KBM-7 (cell line): ENCODE measurements at places on chromosomes 5 and 9.
A peak's percentile ranks its signal among the peaks of the same experiment; 100 is the strongest.

DNA sequence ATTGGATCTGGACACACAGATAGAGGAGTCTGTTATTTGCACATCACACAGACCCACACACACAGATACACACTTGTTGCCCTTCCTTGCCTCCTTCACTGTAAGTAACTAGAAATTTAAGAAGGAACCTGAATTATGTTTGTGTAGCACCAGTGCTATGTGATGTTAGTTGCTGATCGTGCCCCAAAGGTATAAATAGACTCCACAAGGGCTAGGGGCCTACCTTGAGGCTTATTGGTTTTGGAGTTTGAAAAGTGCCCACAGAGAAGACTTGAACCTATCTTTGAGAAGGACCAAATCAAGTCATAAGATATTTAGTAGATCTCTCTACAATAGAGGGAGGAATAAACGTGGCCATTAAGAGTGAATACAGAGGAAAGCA, 8.8 kb upstream of the TGFBI start:
- DNase-seq: no peak

GRCh38 chr5:1509346-1510085, 14.2 kb downstream of the LPCAT1 start:
- DNase-seq: no peak

DNA sequence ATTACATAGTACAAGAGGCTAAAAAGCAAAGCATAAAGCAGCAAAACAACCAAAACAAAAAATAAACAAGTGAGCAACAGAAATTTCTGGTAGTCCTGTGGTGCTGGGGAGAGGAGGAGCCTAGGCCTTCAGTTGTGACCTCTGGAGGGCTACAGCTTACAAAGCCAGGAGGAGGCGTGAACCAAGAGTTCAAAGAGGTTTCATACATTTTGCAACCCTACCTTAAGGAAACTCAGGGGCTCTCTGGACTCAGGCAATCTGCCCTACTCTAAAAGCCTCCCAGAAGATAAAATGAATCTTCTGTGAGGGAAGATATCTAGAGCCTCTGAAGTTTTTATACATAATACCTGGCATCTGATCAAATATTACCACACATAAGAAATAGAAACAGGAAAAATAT, 187.4 kb downstream of the AGTPBP1 start:
- DNase-seq: no peak

GRCh38 chr9:136964171-136964689, 12.2 kb downstream of the LCN12 start:
- DNase-seq: no peak

- DNase-seq: no peak
Observed at GRCh38 chr5:141864371-141865370, 13.5 kb downstream of the PCDH1 start.

GRCh38 chr5:135609981-135610380, 31.2 kb upstream of the CXCL14 start:
- DNase-seq: no peak

DNA sequence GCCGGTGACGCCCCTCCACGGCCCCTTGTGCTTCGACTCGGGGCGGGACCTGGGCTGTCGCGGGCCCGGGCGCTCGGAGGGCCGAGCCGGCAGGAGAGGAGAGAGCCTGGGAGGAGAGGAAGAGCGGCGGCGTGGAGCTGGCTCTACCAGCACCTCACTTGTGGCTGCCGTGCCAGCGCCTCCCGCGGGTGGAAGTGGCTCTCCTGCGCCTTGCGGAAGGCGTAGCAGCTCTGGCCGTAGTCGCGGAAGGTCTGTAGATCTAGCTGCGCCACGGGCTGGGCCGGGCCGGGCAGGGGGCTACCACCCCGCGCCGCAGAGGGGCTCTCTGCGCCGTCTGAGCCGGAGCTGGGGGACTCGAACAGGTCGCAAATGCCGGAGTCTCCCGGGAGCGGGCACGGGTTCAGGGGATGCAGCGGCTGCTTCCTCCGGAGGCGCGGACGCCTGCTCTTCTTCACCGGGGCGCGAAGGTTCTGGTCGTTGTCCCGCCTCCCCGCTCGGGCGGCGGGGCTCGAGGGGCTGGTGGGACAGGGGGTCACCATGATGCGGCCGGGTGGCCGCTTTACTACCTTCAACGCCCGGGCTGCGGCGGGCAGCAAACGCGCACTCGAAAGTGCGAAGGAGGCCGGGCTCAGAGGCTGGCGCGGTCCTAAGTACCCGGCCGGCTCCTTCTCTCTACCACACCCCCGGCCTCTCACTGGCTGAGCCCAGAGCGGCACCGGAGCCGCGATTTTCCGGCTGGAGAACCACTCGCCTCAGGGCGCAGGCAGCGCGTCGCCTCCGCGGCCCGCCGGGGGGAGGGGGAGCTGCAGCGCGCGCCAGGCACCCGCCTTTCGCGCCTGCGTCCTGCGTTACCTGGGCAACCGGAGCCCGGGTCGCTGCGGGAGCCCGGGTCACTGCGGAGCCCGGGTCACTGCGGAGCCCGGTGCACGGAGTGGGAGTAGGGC, at the start of gene CCNO:
Gene CCNO (minus strand): TSS at position 624 of the 944 bp plus-strand sequence. CDS start 85 bp downstream, at position 539.
- peak; percentile 91 for DNase-seq

- no peak for DNase-seq
Observed at GRCh38 chr9:133986774-133987445, 5.2 kb downstream of the VAV2 start.

- DNase-seq: peak; percentile 18
Observed at GRCh38 chr9:125317704-125318103, 56.1 kb downstream of the GAPVD1 start.

DNA sequence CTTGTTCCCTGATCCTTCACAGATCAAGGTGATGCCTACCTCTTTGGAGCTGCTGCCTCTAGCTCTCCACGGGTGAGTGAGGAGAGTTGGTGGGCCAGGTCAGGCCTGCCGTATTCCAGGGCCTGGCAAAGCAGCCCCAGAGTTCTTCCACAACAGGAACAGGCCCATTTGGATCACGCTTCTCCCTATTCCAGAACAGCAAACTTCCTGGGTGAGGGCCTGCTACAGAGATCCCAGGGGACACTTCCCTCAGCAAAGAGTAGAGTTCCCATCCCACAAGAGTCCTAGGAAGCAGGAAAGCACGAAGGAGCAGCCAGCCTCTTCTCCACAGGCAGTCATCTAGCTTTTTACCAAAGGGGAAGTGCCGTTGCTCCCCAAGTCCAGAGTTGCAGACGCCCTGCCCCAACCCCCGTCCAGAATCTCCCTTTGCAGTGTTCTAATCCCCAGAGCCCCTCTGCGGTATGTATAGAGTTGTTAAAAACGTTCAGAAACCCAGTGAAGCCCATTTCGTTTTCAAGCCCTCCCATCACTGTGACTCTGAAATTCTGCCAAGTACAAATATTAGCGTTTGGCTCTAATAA, 9.3 kb upstream of the DNAJB5 start:
- DNase-seq: no peak

- no peak for DNase-seq
Observed at GRCh38 chr5:96924016-96924443, 11.8 kb upstream of the LNPEP start.

DNA sequence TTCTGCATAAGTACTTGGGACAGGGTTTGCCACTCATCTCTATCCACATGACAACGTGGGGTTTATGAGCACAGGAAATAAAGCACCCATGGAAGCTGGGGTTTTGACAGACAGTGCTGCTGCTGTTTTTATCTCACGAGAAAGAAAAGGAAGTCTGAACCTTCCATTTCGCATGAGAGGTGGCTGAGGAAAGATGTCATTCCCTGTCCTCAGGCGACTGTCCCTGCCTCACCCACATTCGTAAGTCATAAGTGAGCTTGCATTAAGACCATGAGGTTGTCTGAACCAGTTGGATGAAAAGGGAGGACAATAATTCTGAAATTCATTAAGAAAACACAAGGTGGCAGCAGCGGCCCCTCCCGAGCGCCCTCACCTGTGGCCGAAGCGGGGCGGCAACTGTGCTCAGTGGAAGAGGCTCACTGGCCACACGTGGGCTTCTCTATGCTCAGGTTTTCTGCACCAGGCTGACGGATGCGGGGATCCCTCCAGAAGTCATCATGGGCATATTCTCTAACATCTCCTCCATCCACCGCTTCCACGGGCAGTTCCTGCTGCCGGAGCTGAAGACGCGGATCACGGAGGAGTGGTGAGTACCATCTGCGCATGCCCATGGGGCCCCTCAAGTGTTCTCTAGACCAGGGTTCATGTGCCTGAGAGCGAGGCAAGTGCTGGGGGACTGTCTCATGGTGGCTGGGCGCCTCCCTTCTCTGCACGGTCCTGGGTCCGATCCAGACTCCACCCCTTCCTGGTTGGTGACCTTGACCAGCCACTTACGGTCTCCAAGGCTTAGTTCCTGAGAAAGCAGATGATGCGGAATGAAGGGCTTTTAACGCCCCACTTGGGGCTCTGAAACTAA, 54.7 kb upstream of the SUSD3 start:
- peak; percentile 80 for DNase-seq

GRCh38 chr5:81233080-81233634, at the start of gene CKMT2:
Gene CKMT2 (plus strand): TSS chr5:81233322. CDS start chr5:81251133, 17,811 bp downstream.
- DNase-seq: no peak

GRCh38 chr5:160174780-160175437, 54.4 kb upstream of the FABP6 start:
- DNase-seq: no peak

GRCh38 chr5:38009749-38010358, 170.0 kb upstream of the GDNF start:
- DNase-seq: no peak

DNA sequence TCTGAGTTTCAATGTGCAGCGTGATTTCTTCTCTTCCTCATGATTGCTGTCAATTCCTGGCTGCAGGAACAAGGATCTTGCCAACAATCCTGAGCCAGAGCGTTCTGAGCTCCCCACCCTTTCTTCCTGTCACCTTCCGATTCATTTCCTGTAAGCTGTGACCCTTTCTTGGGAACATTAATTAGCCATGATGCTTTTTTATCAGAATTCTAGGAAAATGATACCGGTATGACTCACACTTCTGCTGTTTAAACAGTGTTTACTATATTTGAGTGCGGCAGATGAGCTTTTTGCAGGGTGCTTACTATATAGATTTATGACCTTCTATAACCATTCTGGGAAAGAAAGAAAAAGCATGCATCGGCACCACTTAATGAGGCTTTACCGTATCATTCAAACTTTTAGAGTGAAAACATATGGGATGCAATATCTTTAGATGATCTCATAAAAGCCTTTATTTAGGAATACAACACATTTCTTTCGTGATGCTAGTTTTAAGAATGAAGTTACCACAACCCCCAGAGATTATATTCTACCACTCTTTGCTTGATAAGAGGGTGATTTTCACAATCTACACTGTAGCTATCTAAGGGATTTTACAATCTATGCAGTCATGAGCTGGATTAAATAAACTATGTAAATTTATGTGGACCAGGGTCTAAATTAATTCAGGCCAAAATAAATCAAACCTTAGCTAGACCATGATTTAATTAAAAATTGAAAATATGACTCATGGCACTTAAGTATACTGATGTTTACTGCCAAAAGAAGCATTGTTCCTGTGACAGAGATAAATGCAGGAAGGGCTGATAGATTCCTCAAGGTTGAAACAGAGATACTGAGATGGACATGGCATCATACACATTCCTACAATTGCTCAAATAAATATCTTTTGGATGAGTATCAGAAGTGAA, 38.0 kb upstream of the OSMR start:
- DNase-seq: no peak

GRCh38 chr5:7894860-7895259, 25.9 kb downstream of the MTRR start:
- no peak for DNase-seq

- DNase-seq: no peak
Observed at GRCh38 chr5:158324236-158324635, 465.3 kb upstream of the CLINT1 start.

DNA sequence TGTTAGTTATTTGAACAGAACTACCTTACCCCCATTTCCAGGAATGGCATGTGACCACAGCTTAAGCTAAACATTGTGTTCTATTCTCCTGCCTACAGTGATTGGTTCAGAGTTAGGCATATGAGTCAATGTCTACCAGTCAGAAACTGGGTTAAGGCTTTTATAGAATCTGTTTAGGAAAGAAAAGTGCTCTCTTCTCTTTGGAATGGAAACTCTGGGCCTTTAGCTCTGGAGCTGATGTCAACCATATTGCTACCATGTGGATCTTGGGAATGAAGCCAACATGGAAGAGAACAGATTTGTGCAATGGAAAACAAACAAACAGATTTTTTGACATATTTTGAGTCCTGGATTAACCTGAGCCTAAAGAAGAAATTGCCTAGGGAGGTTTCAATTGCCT, 488.9 kb upstream of the TNC start:
- DNase-seq: no peak

DNA sequence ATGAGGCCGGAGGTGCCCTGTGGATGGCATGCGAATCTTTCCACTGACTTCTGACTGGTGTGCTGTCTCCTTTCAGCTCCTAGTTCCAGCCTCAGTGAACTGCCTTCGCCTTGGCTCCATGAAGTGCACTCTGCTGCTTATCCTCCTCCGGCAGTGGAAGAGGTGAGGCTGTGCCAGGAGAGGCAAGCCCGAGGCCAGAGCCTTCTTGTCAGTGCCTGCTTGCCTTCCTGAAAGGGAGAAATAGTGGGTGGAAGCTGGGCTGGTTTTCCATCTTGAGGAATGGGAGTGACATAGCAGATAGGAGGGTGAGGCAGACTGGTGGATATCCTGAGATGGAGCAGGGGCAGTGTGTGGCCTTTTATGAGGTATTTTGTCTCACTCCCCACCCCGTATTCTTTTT, 29.7 kb downstream of the SH3GLB2 start:
- DNase-seq: no peak

DNA sequence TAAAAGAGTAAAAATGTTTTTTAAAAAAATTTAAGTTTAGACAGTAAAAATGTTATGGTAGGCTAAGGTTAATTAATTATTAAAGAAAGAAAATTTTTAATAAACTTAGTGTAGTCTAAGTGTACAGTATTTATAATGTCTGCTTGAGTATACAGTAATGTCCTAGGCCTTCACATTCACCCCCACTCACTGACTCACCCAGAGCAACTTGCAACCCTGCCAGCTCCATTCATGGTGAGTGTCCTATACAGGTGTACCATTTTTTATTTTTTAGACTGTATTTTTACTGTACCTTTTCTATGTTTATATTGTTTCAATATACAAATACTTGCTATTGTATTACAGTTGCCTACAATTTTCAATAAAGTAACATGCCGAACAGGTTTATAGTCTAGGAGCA, 234.1 kb downstream of the AUH start:
- no peak for DNase-seq

- DNase-seq: no peak
Observed at GRCh38 chr9:15374825-15375224, 47.9 kb upstream of the SNAPC3 start.

DNA sequence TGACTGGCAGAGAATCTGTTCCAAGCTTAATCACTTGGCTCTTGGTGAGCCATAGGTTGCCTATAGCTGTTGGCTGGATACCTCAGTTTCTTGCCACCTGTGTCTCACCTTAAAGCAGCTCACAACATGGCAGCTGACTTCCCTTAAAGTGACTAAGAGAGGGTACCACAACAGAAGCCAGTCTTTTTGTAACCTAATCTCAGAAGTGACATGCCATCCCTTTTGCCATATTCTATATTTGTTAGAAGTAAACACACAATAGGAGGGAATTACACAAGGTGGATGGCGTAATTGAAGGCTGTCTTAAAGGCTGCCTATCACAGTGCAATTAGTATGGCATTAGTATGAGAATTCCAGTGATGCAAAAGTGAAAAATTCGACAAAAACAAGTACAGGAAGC, 28.1 kb downstream of the NIPBL start:
- DNase-seq: no peak

GRCh38 chr5:115599502-115599901, 2.8 kb downstream of the TICAM2 start:
- peak; percentile 41 for DNase-seq
